Mesenteric fat pad (tissue), 1 donor: ENCODE measurements at places on chromosomes 11 and 22. TPM values are rescaled to one million over a fixed set of nuclear protein-coding genes. Genes with fewer than 3 reads are reported as not detected.

ISX gene
- total RNA-seq, result not detected

OR5B21 gene
- not detected for total RNA-seq

NPAS4 gene
- not detected for total RNA-seq

KREMEN1 gene
- total RNA-seq, result 10.6 TPM

CARD16 gene
- 9.8 TPM for total RNA-seq

SCARF2 gene
- 21.1 TPM for total RNA-seq

TMEM191C gene
- 0.16 TPM for total RNA-seq

ADAMTS15 gene
- 61.2 TPM for total RNA-seq

PRR33 gene
- total RNA-seq, result not detected

ANKRD13D gene
- 42.5 TPM for total RNA-seq

GTSE1 gene
- 0.39 TPM for total RNA-seq

C22orf42 gene
- total RNA-seq, result not detected

MUC6 gene
- total RNA-seq, result not detected

UQCC3 gene
- 7.4 TPM for total RNA-seq

ANGPTL5 gene
- 0.58 TPM for total RNA-seq

IFITM10 gene
- total RNA-seq, result 1.5 TPM

GLB1L2 gene
- 0.29 TPM for total RNA-seq

KCNQ1 gene
- 10.7 TPM for total RNA-seq

TH gene
- total RNA-seq, result not detected

PKP3 gene
- total RNA-seq, result 1.2 TPM

NARS2 gene
- total RNA-seq, result 13.4 TPM

MOGAT2 gene
- 0.32 TPM for total RNA-seq

CHST1 gene
- total RNA-seq, result 3.2 TPM

SULT4A1 gene
- total RNA-seq, result 1.7 TPM

OR4A16 gene
- total RNA-seq, result not detected

OR5P2 gene
- total RNA-seq, result not detected

ANO3 gene
- total RNA-seq, result 2.1 TPM

INPP5J gene
- 0.19 TPM for total RNA-seq

MYBPC3 gene
- 0.48 TPM for total RNA-seq

F2 gene
- not detected for total RNA-seq

POU2AF1 gene
- total RNA-seq, result 0.10 TPM

FAM83F gene
- total RNA-seq, result 0.87 TPM

SVIP gene
- 7.1 TPM for total RNA-seq

ZNRF3 gene
- total RNA-seq, result 12.1 TPM

SLC16A8 gene
- total RNA-seq, result not detected

SYT13 gene
- total RNA-seq, result not detected

GNG3 gene
- not detected for total RNA-seq

BLID gene
- 0.67 TPM for total RNA-seq

HRAS gene
- 65.2 TPM for total RNA-seq

MAJIN gene
- not detected for total RNA-seq

APOL5 gene
- total RNA-seq, result not detected

LRRC74B gene
- not detected for total RNA-seq

TEAD1 gene
- total RNA-seq, result 150 TPM

FGF19 gene
- total RNA-seq, result not detected

TREH gene
- not detected for total RNA-seq

TMEM86A gene
- total RNA-seq, result 6.1 TPM

MRTFA gene
- 49.8 TPM for total RNA-seq

EIF3D gene
- 149 TPM for total RNA-seq

OR4C13 gene
- total RNA-seq, result not detected

TTLL12 gene
- 27.0 TPM for total RNA-seq

EEF1G gene
- 865 TPM for total RNA-seq

MUC5B gene
- total RNA-seq, result not detected

EXPH5 gene
- 0.87 TPM for total RNA-seq

SOX10 gene
- total RNA-seq, result not detected

GGTLC3 gene
- total RNA-seq, result not detected

LDLRAD3 gene
- 69.2 TPM for total RNA-seq

SLC1A2 gene
- 1.3 TPM for total RNA-seq
